Activated CD4-positive, alpha-beta T cell treated with anti-CD3 and anti-CD28 coated beads, Interleukin-2, amount 50 U/mL, for 16 hours (primary cell): ENCODE measurements at places on chromosomes 4 and X.

- no peak for DNase-seq
Observed at GRCh38 chrX:8960957-8961468, 72.9 kb downstream of the FAM9B start.

DNA sequence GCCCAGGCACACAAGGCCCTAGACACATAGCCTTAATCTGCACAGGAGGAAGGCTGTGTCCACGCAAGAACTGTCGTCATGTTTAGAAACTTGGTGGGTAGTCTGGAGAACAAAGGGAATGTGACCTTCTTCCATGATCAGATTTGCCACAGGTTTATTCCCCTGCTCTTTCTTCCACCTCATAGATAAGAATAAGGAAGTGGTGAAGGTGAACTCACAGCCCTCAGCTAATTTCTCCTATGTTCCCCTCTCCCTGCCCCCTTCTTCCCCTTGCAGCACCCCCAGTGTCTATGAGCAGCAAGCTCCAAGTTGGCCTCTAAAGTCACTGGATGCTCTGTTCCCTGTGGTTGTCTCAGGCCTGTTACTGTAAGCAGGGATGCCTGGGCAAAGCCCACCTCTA lies 39.8 kb upstream of the LAS1L start:
- no peak for DNase-seq

DNA sequence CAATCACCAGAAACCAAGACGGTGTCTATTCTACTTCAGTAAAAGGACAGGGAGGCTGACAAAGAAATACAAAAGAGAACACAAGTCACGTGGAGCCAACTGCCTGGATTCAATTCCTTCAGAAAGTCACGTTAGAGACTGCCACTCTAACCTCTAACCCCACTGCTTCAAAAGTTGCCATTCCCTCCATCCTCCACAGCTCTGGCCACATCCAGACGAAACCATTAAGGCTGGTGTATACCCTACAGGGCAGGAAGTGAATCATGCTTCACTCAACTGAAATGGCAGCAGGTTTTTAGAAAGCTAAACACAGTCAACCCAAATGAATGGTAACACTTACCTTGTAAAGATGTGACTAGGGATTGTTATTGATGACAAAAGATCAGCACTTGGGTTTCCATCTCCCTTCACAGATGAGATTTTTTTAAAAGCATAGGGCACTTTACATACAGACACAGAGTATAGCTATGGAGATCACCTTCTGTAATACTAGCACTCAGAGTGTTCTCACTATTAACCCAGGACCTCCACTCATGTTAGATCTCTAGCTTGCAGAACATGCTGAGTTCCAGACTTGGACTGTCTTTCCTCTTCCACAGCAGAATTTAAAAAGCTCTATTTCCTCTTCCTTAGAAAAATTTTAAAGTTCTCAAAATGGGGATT lies 37.4 kb downstream of the MAML3 start:
- DNase-seq = peak; percentile 76

DNA sequence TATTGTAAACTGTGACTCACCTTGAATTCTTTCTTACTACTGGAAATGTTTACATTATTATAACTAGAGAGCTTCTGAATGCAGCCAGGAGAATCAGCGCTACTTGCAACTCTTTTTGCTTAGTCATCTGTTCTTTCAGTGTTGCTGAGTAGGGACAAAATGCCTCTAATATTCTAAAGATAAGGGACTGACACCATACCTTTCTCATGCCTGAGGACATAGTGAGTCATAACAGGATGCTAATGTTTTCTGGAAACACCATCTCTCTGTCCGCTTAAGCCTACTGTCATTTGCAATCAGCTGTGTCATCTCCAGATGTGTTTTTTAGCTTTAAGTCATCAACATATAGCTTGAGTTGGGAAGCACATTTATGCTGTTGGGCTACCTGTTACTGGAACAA lies 108.3 kb downstream of the QRFPR start:
- peak; percentile 88 for DNase-seq

GRCh38 chr4:78058591-78059523 lies 1.7 kb downstream of the FRAS1 start:
- no peak for DNase-seq

- DNase-seq = no peak
Observed at GRCh38 chr4:39655211-39655610, 16.5 kb upstream of the SMIM14 start.

GRCh38 chr4:162582180-162582579 lies 418.4 kb upstream of the FSTL5 start:
- no peak for DNase-seq

DNA sequence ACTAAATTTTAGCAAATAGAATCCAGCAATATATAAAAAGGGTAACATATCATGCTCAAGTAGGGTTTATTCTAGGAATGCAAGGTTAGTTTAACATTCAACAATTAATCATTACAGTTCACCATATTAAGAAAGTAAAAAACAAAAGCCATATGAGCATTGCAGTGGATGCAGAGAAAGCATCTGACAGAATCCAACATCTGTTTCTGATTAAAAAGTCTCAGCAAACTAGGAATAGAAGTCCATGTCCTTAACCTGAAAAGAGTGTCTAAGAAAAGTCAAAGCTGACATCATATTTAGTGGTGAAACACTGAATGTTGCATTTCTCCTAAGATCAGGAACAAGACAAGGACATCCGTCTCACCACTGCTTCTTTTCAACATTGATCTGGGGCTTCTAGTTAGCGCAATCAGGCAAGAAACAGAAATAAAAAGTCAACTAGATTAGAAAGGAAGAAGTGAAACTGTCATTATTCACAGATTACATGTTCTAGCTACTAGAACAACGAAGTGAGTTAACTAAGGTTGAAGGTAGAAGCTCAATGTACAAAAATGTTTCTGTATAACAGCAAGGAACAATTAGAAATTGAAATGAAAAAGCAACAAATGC lies 49.3 kb downstream of the MRPL1 start:
- no peak for DNase-seq

- no peak for DNase-seq
Observed at GRCh38 chr4:130675266-130675665, 1579.3 kb downstream of the C4orf33 start.

- no peak for DNase-seq
Observed at GRCh38 chr4:89275587-89275986, 32.0 kb downstream of the GPRIN3 start.

- no peak for DNase-seq
Observed at GRCh38 chrX:30065226-30065625, 150.1 kb upstream of the MAGEB2 start.

DNA sequence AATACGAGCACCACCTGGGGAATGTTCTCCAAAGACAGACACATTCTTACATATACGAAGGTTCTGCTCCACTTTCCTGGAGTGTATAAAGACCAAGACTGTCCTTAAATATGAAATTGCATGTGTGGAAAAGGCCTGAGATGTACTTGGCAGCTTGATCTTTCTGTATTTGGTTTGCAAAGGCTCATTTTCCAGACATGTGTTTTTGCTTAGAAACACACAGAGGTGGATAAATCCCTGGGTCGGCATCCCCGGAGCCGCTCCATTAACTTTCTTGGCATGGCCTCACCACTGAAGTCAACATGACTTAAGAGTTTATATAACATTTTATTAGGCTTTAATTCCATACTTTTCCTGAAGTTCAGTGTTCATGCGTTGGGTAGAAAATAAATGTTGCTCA lies 239.4 kb downstream of the LDB2 start:
- no peak for DNase-seq

GRCh38 chr4:123788577-123788976 lies 392.0 kb downstream of the SPRY1 start:
- DNase-seq = no peak

- DNase-seq = no peak
Observed at GRCh38 chrX:154063234-154063633, 34.3 kb downstream of the MECP2 start.

- no peak for DNase-seq
Observed at GRCh38 chr4:107468156-107468555, 251.9 kb downstream of the PAPSS1 start.

DNA sequence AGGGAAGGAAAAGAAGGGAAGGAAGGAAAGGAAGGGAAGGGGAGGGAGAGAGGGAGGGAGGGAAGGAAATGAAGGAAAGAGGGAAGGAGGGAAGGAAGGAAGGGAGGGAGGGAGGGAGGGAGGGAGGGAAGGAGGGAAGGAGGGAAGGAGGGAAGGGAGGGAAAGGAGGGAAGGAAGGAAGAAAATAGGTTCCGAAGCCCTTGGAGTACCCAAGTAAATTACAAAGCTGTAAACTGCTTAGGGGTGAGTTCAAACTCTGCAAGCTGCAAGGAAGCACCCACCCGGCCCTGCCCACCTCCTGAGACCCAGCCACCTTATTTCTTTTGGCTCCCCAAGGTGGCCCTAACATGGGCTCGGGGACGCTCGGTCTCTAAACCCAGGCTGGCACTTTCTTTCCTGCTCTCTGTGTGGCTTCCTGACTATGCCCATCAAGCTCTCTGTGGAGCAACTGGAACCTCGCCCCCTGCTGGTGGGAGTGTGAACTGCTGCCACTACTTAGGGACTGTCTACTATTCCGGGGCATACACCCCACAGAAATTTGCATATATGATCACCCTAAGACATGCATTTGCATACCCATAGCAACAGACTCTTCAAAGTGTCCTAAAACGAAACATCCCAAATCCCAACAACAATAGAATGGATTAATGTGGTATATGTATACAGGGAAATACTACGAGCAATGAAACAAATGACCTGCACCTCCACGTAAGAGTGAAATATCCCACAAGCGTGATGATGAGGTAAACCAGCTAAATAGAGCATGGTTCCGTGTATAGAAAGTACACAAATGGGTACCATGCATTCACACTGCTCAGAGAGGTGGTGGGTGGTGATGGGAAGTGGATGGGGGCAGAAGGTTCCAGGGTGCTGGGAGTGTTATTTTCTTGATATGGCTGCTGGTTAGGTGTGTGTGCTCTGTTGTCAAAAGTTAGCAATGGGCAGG lies 151.7 kb upstream of the TBL1X start:
- peak; percentile 78 for DNase-seq

- no peak for DNase-seq
Observed at GRCh38 chrX:8663325-8663724, 68.6 kb downstream of the ANOS1 start.

DNA sequence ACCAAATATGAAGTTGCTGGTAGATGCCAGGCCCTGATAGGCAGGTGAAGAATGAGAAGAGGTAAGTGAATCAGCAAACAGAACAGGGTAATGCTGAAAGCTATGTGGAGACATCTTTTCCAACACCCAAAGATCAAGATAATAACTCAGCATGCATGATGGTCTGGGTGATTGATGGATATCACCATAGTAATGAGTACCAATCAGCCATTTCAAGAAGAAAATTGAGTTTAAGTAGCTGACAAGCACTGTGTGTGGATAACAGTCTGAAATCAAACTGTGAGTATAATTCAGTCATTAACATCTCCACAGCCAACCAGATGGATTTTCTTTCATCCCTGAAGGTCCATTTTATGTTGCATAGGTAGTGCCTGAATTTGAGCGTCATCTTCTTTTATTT lies 289.6 kb upstream of the SMIM31 start:
- DNase-seq = no peak

DNA sequence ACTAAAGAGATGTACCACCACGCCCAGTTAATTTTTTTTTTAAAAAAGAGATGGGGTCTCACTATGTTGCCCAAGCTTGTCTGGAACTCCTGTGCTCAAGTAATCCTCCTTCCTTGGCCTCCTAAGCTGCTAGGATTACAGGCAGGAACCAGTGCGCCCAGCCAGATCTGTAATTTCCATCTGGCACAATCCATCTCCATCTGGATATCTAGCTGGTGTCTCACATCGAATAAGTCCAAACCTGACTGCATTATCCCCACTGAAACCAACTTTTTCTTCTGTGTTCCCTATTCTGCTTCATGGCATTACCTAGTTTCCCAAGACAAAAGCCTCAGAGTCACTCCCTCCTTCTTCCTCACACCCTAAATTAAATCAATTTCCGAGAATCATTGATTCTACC lies 125.8 kb upstream of the TEX13C start:
- DNase-seq = no peak

DNA sequence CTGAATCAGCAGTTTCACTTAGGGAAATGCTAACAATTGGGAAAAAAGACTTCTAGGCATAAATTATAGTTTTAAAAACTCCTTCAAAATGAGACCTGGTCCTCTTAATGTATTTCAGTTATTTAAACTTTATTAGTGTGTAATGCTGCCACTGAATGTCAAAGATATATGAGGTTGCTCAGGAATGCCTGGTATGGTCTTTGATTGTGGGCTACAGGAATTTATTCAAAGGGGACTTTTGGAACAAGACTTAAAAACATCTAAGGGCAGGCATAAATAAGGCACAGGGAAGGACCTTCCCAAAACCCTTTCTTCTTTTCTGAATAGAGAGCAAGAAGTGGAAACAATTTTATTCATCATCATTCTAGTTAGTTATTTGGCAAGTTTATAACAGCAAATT lies 439.1 kb downstream of the TLL1 start:
- no peak for DNase-seq

DNA sequence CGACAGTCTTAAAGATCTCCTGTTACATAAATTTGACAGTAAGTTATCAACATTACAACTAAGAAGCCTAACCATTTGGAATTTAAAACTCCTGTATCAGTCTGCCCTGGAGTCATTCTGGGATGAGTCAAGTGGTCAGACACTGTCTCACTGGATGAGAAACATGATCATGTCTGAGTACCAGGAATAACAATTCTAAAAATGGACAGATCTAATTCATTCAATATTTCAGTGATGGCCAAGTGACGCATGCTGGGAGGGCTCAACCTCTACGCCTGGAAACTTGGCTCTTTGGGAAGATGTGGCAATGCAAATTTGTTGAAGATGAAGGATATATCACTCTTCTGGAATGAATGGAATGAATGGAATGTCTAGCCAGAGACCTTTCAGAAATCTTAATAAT lies 1427.2 kb downstream of the STIM2 start:
- no peak for DNase-seq
